ENCODE measurements at places on chromosomes 5 and 9.

GRCh38 chr9:10566848-10567247, 46.0 kb downstream of the PTPRD start:
- no peak for DNase-seq

GRCh38 chr9:76459694-76460635, 983 bp downstream of the GCNT1 start:
- DNase-seq: no peak

GRCh38 chr9:129263836-129264235, 85.8 kb upstream of the IER5L start:
- DNase-seq: no peak

GRCh38 chr5:178902849-178903248, 7.1 kb downstream of the ZFP2 start:
- DNase-seq: no peak

GRCh38 chr5:155651-156410, 35.5 kb upstream of the LRRC14B start:
- no peak for DNase-seq

DNA sequence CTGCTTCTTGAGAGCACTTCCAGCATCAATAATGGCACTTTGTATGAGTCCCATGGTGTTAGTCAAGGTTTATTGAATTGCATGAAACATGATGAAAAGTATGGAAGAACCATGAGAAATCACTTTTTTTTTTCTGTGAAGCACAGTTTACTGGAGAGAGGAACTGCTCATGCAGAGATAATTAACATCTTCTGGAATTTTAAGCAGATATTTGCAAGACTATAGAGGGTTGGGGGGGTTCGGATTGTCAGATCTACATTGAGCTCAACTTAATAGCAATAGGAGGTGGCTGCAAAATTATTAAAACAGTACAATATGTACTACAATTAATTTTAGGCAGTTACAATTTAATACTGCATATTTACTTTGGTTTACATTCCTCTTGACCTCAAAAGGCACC, 204.4 kb upstream of the CDH10 start:
- no peak for DNase-seq
